ENCODE measurements at places on chromosomes 12 and 14.

- no peak for DNase-seq
Measured at GRCh38 chr12:54060174-54060974, 6.7 kb downstream of the HOXC4 start.

DNA sequence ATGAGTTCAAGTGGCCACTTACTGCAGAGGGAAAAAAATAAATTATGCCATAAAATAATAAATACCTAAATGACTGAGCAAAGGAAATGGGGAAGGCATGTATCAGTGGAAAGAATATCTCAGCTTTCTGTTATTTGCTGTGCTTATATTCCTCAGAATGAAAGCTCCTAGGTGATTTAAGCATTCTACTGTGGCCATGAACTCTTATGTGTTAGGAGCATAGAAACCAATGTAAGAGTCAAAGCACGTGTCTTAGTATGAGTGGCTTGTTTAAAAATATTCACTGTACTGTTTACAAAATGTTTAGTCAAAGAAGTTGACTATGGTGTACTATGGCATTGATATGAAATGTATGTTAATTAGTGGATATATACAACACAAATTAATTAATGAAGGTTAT is 59.0 kb upstream of the RTL1 start:
- no peak for DNase-seq

GRCh38 chr14:105281371-105282097 is 19.3 kb downstream of the BRF1 start:
- DNase-seq, result no peak

DNA sequence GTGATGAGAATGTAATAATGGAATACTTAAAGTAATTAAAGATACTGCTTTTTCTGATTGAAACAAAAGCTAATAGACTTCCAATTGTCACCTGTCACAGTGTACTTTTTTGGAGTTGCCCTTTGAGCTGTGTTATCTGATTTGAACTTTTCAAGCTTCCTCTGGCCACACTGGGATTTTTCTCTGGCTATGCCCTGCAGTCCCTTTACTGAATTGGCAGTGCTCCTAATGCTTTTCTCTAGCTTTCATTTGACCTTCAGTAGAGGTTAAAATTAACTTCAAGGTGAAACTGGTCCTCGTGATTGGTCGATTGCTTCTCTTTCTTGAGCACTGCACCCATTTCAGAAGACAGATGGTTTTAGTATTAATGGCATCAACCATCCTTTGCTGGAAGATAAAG is 89.2 kb downstream of the CRADD start:
- DNase-seq, result no peak

GRCh38 chr14:53330441-53330840 is 177.3 kb upstream of the DDHD1 start:
- no peak for DNase-seq

GRCh38 chr12:129440278-129440677 is 463.5 kb downstream of the TMEM132D start:
- no peak for DNase-seq

DNA sequence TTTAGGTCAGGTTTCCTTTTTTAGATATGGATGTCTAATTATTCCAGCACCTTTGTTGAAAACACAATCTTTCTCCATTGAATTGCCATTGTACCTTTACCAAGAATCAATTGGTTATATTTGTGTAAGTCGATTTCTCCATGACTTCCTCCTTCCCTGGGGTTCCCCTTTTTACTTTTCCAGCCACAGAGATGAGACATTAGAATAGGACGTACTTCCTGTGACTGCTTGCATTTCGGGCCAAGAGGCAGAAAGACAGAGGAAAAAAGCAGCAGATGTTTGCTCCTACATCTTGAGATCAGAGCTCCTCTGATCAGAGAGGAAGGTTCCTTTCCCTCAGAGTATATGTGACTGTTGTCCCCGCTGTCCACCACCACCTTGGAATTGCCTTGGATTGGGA is 453.7 kb upstream of the RGS6 start:
- DNase-seq, result no peak

DNA sequence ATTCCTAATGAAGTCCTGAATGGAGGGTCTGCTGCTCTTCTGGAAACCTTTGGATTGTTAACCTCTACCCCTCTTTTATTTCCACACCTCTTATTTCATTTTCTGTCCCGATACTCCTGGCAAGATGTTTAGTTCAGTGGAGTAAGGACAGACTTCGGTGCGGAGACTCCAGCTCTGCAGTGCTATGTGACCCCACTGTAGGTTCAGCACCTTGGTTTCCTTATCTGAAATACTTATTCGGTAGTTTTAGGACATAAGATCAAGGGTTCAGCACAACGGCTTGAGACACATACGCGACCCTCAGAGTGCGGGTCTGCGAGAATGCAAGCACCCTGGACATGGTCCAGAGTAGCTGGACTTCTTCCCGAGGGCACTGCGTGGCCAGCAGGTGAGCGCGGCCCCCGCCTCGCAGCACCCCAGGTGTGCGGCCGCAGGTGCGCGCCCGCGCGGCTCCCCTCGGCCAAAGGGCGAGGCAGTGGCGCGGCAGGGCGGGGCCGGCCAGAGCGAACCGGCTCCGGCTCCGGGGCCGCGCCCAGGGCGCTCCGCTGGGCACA is 465 bp upstream of the FGD4 start:
- no peak for DNase-seq

DNA sequence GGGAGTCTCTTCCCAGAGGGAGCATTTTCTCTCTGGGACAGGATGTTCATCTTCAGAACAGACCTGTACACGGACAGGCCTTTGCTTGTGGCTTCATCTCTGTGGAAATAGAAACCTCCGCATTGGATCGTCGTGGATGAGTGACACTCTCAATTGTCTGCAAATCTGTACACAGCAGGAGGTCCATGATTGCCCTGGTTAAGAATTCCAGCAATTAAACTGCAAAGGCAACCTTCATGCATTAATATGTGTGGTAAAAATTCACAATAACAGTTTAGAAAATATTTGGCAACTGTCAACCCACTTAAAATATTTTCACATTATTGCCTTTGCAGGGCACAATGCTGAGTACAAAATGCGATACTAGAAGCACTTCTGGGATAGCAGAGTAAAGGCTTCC is 149.8 kb upstream of the SFSWAP start:
- DNase-seq, result no peak

GRCh38 chr12:113673458-113674238 is 202.0 kb upstream of the LHX5 start:
- no peak for DNase-seq

DNA sequence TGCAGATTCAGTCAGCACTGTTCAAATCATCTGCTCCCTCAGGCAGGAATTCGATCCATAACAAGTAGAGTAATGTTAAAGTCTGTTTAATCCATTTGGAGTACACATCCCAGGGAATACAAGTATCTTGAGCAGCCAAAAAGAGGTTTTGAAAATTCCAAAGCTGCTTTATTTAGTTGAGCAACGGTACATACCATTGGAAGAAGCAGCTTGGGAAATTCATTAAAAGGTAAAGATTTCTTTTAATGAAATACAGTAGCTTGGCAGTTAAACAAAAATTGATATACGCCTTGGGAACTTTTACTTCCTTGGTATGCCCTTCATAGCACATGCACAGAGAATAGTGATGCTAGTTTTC is 153.8 kb downstream of the LRIG3 start:
- DNase-seq, result no peak

- no peak for DNase-seq
Measured at GRCh38 chr12:64261813-64262212, 39.7 kb upstream of the KICS2 start.

- DNase-seq, result no peak
Measured at GRCh38 chr12:77882709-77883108, 52.0 kb downstream of the NAV3 start.

- DNase-seq, result peak; percentile 23
Measured at GRCh38 chr12:54660320-54660962, 12.3 kb upstream of the DCD start.

- no peak for DNase-seq
Measured at GRCh38 chr12:120787889-120788288, 62.3 kb downstream of the ACADS start.

GRCh38 chr14:70683983-70684382 is 42.3 kb downstream of the TTC9 start:
- no peak for DNase-seq

GRCh38 chr14:103205541-103205906 is 82.3 kb downstream of the TNFAIP2 start:
- no peak for DNase-seq

- DNase-seq, result no peak
Measured at GRCh38 chr14:22226381-22226780, 362.6 kb downstream of the DAD1 start.

- DNase-seq, result peak; percentile 96
Measured at GRCh38 chr14:92686900-92687427, 61.5 kb downstream of the LGMN start.

DNA sequence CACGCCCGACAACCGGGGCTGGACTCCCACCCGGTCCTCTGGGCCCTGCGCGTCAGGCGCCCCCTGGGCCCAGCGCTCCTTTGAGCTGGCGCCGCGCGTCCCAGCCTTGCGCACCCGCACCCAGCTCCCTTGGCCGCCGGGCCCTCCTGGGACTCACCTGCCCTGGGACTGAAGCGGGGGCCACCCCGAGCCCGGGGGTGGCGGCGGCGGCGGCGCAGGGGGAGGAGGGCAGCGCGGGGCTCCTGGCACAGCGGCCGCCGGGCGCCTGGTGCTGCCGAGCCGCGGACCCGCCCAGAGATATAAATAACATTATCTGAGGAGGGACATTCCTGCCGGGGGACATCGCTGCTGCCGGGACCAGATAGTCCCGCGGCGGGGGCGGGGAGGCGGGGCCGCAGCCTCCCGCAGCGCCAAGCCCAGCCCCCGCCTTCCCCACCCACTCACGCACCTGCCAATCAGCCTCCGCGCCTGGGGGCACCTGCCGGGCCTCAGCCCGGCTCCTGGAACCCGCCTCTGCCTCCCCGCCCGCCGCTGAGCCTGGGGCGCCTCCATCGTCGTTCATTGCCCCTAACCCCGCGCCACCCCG is at the start of gene SPTB:
TSS of gene SPTB (minus strand) at position 273 of the 586 bp plus-strand sequence. CDS start 56,813 bp downstream, outside the sequence.
- DNase-seq, result peak; percentile 76

GRCh38 chr12:132439333-132439904 is 50.5 kb upstream of the FBRSL1 start:
- DNase-seq, result no peak

DNA sequence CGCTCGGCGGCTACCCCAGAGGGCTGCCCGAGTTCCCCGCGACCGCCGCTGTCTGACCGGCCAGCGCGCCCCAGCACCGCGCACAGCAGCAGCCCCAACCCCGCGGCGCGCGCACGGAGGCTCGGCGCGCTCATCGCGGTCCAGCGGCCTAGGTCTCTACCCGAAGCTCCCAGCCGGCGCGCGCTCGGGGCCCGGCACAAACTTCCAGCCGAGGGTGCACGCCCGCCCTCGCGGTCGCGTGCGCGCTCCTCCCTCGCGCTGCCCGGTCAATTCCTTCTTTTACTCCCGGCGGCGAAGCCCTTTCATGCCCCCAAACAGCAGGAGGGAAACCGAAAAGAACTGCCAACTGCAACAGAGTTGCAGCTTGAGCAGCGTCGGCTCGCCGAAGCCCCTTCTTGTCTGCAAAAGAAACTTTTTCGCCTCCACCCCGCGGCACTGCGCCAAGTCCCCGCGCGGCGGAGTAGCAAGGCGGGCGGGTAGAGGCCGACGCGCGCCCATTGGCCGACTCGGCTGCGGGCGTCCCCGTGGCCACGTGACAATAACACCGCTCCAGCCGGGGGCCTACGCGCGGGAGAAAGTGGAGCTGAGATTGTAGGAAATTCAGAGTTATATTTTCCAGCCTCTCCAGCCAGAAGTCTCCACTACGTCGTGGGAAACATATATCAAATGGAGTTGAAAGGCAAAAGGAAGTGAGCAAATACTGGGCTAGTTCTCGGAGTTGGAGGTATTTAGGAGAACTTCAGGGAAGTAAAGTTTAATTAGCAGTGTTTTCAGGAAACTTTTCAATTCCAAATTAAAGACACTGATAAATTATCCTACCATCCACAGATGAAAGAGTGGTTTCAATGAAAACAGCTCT is at the start of gene LRIG3:
TSS of gene LRIG3 (minus strand) at position 403 of the 859 bp plus-strand sequence. CDS start at position 134, 269 bp downstream.
- peak; percentile 94 for DNase-seq

DNA sequence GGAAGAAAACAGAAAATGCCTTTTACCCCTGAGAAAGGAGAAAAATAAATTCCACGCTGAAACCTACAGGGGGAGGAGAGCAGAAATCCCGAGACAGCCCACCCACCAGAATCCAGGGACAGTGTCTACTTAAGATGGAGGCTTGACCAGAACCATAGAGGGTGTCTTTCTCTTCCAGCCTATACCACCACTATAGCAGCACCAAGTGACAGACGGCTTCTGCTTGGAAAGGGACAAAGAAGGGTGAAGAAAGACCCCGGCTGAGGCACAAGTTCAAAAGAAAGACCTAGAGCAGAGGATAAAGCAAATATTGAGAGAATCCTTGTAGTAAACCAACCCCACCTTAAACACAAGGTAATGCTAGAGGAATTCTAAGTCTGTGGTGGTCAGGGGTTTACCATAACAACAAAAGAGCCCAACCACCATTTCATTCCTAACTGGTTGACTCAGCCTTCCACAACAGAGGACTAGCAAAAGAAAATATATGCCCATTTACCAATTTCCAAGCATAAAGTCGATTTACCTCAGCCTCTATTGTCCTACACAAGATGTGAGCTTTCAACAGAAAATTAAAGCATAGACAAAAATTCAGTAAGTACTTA is 105.3 kb upstream of the FOXG1 start:
- no peak for DNase-seq

DNA sequence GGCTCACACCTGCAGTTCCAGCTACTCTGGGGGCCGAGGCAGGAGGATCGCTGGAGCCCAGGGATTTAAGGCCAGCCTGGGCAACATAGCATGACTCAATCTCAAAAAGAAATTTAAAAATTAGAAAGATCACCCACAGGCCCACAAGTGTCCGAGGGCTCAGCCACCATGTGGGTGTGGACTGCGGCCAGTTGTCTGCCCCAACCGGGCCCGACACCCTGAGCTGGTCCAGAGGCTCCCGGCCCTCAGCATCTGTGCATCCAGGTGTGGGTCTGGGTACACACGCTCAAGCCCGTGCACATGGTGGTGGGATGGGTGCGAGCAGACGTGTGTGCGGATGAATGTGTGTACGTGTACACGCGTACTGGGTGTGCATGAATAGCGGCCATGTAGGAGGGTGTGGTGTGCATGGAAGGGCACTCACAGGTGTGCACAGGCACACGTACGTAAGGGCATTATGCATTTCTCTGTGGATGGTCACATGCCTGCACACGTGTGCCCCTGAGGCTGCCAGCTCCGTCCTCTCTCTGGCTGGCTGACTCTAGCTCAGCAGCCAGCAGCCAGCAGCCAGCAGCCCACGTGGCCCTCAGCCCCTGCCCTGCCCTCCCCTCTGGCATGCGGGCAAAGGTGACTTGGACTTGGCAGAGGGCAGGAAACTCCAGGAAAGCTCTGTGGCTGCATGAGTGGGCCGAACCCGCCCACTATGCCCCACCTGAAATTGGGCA is 23.3 kb upstream of the NUDT14 start:
- no peak for DNase-seq
